ENCODE measurements at places on chromosomes 1 and 21.

DNA sequence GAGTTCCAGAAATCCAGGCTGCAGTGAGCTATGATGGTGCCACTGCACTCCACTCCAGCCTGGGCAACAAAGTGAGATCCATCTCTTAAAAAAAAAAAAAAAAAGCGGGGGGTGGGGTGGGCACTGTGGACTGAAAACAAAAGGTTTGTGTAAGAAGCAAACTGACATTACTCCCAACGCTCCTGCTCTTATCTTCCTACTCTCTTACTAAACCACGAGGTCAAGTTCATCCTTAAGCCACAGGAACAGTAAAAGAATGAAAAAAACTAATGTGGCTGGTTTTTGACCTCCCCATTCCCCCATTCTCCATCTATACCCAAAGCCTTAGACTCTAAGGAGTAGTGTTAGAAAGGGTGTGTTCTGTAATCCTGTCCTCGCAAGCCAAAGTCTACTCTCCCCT, 30.8 kb downstream of the TFAP2E start:
- no peak for DNase-seq

GRCh38 chr21:44714905-44715304, 3.5 kb upstream of the TSPEAR start:
- no peak for DNase-seq

- DNase-seq, result no peak
These were observed 112.5 kb downstream of the ZC3H11B start for GRCh38 chr1:219500327-219500897.

DNA sequence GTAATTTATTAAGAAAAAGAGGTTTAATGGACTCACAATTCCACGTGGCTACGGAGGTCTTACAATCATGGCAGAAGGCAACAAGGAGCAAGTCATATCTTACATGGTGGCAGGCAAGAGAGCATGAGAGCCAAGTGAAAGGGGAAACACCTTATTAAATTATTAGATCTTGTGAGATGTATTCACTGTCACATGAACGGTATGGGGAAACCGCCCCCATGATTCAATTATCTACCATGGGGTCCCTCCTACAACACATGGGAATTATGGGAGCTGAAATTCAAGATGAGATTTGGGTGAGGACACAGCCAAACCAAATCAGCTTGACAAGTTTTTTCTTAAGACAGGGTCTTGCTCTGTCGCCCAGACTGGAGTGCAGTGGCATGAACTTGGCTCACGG, 14.3 kb downstream of the DAP3 start:
- no peak for DNase-seq

GRCh38 chr21:14684071-14684470, 138.0 kb upstream of the SAMSN1 start:
- no peak for DNase-seq

- no peak for DNase-seq
These were observed 59.3 kb upstream of the ABCD3 start for GRCh38 chr1:94358630-94359599.

GRCh38 chr1:33013791-33014190, 22.9 kb downstream of the AK2 start:
- DNase-seq, result no peak

- DNase-seq, result no peak
These were observed at the start of gene LCA5L for GRCh38 chr21:39445321-39446269. Gene LCA5L (minus strand): TSS chr21:39445778. CDS start chr21:39428493, 17,285 bp downstream.

GRCh38 chr1:155890251-155890650, 20.9 kb downstream of the RIT1 start:
- no peak for DNase-seq

- no peak for DNase-seq
These were observed 152.7 kb downstream of the DAB1 start for GRCh38 chr1:57270927-57271698.

DNA sequence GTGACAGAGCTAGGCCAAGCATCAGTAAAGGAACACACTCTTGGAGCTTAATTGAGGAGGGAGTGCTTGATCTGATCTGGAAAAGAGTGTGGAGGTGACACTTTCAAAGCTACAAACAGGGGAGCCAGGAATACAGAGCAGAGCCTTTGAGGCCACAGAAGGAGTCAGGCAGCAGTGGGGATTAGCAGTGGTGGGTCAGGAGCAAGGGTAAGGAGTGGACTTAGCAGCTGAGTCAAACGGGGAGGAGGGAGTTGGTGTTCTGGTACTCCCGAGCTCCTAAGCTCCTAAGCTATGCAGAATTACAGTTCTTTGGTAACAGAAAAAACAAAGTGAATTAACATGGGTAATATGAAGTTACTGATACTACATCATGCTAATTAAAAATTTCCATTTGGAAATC, 14.5 kb downstream of the RAB4A start:
- DNase-seq, result no peak

- DNase-seq, result no peak
These were observed 87.5 kb upstream of the RHOU start for GRCh38 chr1:228647523-228648444.

- DNase-seq, result no peak
These were observed 74.5 kb upstream of the COL24A1 start for GRCh38 chr1:86231076-86231475.

- DNase-seq, result no peak
These were observed 3.1 kb upstream of the DDAH1 start for GRCh38 chr1:85467929-85468540.

GRCh38 chr1:229984310-229984991, 82.6 kb upstream of the GALNT2 start:
- no peak for DNase-seq

GRCh38 chr1:65963156-65963888, 170.6 kb downstream of the PDE4B start:
- DNase-seq, result no peak

GRCh38 chr1:34771573-34772371, 9.2 kb upstream of the GJB3 start:
- no peak for DNase-seq

- no peak for DNase-seq
These were observed 13.2 kb upstream of the CTSE start for GRCh38 chr1:206036663-206037455.

- DNase-seq, result no peak
These were observed 390 bp upstream of the S100A9 start for GRCh38 chr1:153357076-153357852.

- no peak for DNase-seq
These were observed 86.7 kb upstream of the MARK1 start for GRCh38 chr1:220441211-220441610.

DNA sequence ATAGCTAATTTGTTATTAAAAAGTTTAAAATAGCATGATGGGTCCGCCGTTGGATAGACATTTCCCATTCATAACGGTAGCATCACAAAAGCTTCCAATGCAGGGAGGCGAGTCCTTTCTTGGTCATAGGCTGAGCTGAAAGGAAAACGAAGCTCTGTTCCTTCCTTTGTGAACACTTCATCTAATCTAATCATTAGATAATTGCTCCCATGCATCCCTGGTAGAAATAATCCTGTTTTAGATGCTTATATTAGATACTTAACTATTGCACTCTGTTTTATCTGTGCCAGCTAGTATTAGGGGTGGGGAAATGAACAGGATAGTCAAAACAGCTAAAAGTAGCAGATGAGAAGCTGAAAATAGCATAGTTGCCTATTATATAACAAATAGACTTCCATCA, 215.0 kb downstream of the SLC35F3 start:
- no peak for DNase-seq

DNA sequence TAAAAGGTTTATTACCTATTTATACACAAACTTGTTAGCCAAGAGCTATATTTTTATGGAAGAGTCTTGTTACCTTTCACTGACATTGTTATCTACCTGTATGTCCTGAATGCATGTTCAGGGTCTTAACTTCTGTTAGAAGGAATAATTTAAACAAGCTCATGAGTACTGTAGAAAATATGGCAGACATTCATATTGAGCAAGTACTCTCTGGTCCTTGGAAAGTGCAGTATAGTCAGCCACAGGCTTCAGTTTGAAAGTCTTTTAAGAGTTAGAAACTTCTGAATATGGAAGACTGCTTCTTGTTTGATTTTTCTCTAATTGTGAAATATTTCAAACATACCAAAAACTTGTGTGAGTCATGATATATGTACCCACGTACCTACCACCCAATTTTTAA, 16.6 kb downstream of the DIP2A start:
- DNase-seq, result no peak

- no peak for DNase-seq
These were observed 29.4 kb downstream of the COA7 start for GRCh38 chr1:52668711-52669110.

DNA sequence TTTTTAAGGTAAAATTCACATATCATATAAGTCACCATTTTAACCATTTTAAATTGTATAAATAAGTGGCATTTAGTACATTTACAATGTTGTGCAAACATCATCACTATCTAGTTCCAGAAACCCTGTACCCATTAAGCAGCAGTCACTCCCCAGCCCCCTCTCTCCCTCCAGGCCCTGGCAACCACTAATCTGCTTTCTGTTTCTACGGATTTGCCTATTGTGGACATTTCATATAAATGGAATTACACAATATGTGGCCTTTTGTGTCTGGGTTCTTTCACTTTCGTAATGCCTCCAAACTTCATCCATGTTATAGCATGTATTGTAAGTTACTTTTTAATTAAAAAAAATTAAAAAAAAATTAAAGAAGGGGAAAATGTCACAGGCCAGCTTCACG, 58.0 kb upstream of the RAB3GAP2 start:
- no peak for DNase-seq
